ENCODE measurements at places on chromosomes 5 and 9.

- no peak for DNase-seq
Measured at GRCh38 chr5:1041225-1042143, 32.9 kb downstream of the NKD2 start.

DNA sequence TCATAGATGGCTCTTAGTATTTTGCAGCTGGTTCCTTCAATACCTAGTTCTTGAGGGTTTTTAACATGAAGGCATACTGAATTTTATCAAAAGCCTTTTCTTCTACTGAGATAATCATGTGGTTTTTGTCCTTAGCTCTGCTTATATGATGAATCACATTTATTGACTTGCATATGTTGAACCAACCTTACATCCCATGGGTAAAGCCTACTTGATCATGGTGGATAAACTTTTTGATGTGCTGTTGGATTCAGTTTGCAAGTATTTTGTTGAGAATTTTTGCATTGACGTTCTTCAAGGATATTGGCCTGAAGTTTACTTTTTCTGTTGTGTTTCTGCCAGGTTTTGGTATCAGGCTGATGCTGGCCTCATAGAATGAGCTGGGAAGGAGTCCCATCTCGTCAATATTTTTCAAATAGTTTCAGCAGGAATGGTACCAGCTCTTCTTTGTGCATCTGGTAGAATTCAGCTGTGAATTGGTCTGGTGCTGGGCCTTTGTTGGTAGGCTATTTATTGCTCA, 49.7 kb downstream of the YIPF5 start:
- DNase-seq: no peak

GRCh38 chr5:136242611-136243010, 49.6 kb upstream of the SMIM32 start:
- no peak for DNase-seq

- no peak for DNase-seq
Measured at GRCh38 chr5:138853132-138853531, 22.0 kb downstream of the LRRTM2 start.

DNA sequence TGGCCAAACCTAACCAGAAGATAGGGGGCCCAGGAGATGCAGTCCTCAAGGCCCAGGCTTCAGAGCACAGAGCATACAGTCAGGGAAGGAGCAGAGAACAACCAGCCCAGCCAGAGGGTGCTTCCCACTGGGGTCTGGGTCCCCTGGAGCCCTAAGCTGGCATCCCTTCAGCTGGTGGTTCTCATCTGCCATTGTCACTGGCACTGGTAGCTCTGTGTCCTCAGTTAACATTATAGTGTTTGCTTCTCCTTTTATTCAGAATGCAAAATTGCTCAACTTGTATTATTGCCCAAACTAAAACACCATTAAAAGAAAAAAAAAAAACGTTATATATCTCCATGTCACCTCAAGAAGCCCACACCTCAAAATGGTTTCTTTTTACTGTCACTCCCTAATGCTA, 219.2 kb downstream of the ENC1 start:
- DNase-seq: no peak

- no peak for DNase-seq
Measured at GRCh38 chr9:11204521-11204920, 591.7 kb upstream of the PTPRD start.

- DNase-seq: no peak
Measured at GRCh38 chr9:5288591-5288990, 15.9 kb downstream of the RLN2 start.

DNA sequence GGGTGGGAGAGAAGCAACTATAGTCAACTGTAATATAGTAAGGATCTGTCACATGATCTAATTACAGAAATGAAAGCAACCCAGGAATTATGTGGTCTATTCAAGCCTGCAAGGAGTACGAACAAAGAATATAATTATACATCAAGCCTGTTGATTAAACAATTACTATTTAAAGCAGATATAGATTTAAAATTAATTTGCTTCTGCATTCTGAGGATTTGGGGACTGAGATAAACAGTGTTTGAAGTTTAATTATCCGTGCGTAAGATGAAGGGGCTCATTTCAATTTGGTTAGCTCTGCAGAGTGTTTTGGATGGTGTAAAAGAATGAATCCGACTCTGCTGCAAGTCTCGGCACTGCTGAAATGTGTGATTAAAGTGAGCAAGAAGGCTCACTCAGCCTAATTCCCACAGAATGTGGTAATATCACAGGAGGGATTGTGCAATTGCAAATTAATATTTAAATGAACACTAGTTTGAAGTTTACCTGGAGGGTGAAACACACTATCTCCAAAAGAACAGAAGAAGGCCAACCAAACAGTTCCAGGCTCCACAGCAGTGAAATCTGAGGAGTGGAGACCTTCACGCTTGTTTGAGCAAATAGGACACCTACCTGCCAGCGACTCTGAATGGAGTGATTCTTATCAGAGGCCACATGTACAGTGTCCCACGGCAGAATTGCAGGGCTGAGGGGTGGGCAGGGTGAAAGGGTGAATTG, 420.6 kb upstream of the SLC30A5 start:
- DNase-seq: no peak

GRCh38 chr5:107687404-107687803, 16.7 kb upstream of the EFNA5 start:
- DNase-seq: no peak

GRCh38 chr5:66516550-66516949, 79.6 kb upstream of the MAST4 start:
- no peak for DNase-seq

GRCh38 chr5:115068239-115069086, 101.2 kb downstream of the TRIM36 start:
- peak; percentile 3 for DNase-seq

- DNase-seq: no peak
Measured at GRCh38 chr9:18985464-18985951, 47.5 kb downstream of the SAXO1 start.

GRCh38 chr5:98734646-98735045, 38.8 kb upstream of the RGMB start:
- no peak for DNase-seq

DNA sequence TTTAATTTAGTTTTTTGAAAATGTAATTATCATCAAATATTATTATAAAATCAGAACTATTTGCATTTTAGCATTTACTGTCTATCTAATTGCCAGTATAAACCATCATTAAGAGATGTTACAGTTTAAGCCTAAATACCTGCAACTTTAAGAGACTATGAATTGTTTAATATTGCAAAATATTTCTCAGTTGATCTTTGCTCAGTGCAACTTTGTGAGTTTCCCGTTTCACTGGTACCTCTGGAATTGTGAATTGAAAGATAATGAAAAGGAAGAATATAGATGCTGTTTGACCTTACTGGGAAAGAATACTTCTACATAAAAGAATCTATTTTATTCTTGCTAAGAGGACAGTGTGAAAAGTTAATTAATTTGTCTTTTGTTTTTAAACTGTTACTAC, 30.2 kb upstream of the TMED7 start:
- DNase-seq: no peak

- DNase-seq: no peak
Measured at GRCh38 chr5:174724484-174725260, at the start of gene MSX2. TSS of gene MSX2 (plus strand) at chr5:174724582. CDS start at chr5:174724660, 78 bp downstream.

DNA sequence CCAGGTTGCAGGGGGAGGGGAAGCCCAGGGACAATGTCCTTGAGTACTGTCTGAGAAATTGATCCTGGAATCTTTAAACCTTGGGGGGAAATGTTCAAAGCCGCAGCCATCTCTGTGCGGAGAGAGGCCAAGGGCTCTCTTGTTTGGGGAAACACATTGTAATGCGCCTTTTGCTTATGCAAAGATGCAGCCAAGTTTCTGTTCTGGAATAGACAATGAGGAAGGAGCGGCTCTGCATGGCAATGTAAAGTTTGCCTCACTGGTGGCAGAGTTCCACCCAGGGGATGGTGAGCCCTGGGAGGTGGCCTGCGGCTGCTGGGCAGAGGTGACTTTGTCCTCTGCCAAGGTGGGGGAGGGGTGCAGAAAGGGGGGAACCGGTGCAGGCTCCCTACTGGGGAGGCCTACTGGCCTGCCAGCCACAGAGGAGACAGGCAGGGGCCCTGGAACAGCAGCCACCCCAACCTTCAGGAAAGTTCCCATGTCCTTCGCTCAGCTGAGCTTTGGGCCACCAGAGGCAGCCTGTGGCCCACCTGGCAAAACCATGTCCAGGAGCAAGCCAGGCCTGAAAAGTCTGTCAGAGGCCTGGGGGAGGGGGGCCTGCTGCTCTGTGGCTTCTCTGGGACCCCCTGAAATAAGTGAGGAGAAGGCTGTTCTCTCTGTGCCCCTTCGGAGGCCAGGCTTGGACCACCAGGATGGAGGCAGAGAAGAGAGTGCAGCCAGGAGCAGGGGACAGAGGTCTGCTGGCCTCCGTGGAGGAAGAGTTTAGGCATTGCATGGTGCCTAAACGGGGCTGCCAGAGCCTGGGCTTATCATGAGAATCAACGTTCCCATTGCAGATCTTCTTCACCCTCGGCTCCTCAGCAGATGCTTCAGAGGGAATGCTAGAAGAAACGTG, 127.8 kb downstream of the ZNF354C start:
- no peak for DNase-seq

DNA sequence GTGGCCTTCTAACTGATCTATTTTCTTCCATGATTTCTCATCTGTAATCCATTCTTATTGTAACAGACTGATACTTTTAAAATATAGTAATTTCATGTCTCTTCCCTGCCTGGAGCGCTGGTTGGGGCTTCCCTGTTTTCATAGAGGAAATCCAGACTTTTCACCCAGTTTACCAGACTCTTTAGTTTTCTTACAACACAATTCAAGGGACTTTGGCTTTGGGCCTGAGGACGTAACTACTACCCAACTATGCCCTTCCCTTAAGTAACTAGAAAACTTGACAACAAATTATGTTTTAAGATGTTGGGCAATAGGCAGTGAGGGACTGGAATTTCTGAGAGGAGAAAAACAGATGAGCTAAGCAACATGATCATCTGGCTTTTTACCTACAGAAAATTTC, 289.6 kb downstream of the FGF10 start:
- DNase-seq: no peak

DNA sequence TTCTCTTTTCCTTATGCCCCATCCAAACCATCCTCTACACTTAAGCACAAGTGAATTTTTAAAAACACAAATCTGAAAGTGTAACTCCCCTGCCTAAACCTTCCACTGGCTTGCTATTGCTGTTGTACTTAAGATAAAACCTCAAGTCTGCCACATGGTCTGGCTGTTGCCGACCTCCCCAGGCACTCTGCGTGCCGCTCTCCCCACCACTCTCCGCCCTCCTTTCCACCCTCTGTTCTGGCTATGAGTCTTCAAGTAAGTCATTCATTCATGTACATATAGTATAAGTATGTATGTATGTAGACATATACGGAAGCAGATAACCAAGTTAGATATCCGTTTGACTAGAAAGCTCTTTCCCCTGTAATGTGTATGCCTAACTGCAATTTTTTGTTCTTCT, 94.7 kb upstream of the ANKRD55 start:
- peak; percentile 19 for DNase-seq

DNA sequence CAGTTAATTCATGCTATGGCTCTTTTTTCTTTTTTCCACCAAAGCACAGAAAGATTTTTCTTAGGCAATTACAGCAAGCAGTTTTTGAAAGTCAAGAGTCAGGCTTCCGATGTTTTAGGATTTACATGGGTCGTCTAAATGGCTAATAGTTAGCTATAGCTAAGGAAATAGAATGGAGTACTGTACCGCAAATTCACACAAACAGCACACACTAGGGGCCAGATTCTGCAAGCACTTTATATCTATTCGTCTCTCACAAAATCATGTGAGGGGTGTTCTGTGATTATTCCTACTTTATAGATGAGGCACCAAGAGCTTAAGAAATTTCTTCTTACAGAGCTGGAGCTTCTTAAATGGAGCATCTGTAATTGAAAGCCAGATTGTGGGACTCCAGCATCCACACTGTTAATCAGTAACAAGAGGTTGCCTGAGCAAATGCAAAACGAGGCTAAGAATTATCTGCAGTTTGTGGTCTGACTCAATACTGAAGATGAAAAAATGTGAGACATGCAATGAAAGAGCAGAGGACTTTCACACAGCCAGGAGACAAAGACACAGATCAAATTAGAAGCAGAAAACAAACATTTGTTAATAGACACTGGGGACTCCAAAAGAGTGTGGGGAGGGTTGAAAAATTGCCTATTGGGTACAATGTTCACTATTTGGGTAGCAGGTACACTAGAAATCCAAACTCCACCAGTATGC, 62.7 kb upstream of the CTXN3 start:
- DNase-seq: no peak

DNA sequence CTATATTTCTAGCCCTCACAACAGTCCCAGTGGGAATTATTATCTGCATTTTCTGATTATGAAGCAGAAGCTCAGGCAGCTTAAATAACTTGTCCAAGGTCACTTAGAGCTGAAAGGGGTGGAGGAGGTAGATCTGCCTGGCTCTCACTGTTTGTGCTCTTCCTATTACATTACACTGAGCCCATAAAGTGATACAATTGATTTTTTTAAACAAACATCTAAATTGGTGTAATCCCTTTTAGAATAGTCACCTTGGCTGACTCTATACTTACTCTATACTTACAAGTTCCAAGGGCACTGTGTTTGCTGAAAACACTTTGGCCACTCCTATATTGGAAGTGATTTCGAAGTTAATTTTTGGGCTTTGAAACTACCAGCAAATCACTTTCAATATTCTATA, 144.7 kb downstream of the APBA1 start:
- DNase-seq: no peak

DNA sequence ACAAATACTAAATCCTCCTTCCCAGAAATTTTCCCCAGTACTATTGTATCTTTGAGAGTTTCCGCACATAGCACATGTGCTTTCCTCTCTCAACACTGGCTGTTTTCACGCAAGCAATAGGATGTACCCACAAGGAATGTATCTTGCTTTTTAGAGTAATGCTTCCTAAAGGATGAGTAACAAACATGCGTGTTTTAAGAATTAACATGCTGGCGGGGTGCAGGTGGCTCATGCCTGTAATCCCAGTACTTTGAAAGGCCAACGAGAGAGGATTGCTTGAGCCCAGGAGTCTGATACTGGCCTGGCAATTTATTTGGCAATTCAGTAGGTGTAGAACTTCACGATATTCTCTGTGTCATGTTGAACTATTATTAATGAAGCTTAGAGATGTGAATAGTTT, 4.6 kb downstream of the RUFY1 start:
- DNase-seq: no peak

GRCh38 chr9:20550326-20550725, 72.0 kb downstream of the MLLT3 start:
- no peak for DNase-seq

DNA sequence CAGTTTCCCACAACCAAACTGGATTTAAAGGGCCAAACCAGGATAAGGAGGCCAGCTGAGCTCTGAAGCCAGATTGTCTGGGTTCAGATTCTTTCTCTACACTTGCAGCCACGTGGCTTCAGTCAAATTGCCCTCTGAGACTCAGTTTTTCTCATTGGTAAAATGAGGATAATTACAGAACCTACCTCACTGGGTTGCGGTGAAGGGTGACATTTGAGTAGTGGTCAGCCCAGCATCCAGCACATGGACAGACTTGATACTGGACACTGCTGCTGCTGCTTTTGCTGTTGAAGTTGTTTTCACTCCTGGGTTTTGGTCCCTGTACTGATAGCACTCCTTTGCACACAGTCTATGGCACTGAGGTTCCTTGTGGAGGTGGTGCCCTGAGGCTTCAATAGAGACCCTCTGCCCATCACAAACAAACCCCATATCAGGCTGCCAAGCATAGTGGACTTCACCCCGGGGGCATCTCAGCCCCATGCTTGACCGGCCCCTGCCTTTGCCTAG, 25.7 kb upstream of the CDKN2AIPNL start:
- no peak for DNase-seq
